ENCODE measurements at places on chromosomes 6 and 20. TPM values are rescaled to one million over a fixed set of nuclear protein-coding genes. Genes with fewer than 3 reads are reported as not detected.
A peak's percentile ranks its signal among the peaks of the same experiment; 100 is the strongest.

DNA sequence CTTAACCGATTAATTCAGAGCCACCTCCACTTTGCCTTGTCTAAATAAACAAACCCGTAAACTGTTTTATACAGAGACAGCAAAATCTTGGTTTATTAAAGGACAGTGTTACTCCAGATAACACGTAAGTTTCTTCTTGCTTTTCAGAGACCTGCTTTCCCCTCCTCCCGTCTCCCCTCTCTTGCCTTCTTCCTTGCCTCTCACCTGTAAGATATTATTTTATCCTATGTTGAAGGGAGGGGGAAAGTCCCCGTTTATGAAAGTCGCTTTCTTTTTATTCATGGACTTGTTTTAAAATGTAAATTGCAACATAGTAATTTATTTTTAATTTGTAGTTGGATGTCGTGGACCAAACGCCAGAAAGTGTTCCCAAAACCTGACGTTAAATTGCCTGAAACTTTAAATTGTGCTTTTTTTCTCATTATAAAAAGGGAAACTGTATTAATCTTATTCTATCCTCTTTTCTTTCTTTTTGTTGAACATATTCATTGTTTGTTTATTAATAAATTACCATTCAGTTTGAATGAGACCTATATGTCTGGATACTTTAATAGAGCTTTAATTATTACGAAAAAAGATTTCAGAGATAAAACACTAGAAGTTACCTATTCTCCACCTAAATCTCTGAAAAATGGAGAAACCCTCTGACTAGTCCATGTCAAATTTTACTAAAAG, 2.7 kb downstream of the FOXC1 start:
- no peak for DNase-seq

GRCh38 chr6:11978169-11978987, 33.7 kb upstream of the HIVEP1 start:
- no peak for DNase-seq

GRCh38 chr6:114449659-114450058, 106.8 kb upstream of the HS3ST5 start:
- no peak for DNase-seq

- no peak for DNase-seq
These were observed 108.6 kb upstream of the EYA4 start for GRCh38 chr6:133132466-133132971.

DNA sequence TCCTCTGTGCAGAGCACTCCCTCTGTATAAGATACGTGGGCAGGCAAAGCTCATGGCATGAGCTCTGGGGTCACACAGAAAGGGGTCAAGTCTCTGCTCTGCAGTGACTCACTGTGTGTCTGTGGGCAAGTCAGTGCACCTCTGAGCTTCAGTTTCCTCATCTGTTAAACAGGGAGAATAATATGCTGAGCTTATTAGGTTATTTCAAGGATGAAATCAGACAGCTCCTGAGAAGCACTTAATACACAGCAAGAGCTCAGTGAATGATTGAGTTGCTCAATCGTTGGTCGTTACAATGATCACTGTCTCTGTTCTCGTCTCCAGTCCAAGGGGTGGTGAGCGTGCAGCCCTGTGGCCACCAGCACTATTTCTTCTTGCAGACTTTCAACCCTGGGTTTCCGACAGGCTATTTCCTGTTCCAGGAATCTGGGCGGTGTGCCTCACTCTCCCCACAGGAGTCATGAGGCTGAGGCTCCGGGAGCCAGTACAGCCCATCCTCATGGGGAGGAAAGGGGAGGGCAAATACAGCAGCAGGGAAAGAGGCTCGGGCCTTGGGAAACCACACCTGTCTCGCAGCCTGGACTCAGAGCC, 28.9 kb downstream of the KIAA1755 start:
- no peak for DNase-seq

- no peak for DNase-seq
These were observed 13.1 kb downstream of the CYB5R4 start for GRCh38 chr6:83872386-83873118.

DNA sequence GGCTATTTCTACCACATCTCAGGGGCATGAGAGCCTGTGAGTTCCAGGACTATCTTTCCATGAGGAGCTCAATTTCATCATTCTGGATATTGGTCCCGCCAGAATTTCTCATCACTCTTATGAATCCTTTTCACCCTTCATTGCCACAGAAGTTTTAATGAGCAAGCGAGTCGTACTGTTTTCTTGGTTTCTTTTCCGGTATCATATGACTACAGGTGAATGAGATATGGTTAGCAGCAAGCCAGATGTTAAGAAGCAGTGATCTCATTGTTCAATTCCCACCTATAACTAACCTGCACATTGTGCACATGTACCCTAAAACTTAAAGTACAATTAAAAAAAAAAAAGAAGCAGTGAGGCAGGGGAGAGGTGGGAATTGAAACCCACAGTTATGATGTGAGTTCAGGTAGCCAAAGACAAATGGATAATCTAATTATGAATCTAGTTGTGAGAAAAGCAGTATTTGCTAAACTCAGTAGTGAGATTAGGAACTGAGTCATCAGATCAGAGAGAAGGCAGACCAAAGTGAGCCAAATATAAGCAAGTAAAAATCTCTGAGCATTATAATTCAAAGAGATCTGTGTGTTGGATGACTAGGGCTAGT, 78.0 kb upstream of the ELOVL5 start:
- no peak for DNase-seq

- no peak for DNase-seq
These were observed 72.4 kb upstream of the SLC22A23 start for GRCh38 chr6:3529232-3529631.

Gene OR2H2
- polyA plus RNA-seq = not detected

- peak; percentile 28 for DNase-seq
These were observed 72.3 kb downstream of the OR2B2 start for GRCh38 chr6:27839626-27840475.

Gene WFDC9
- polyA plus RNA-seq = not detected

Gene TNFAIP3
- polyA plus RNA-seq = 3.9 TPM

Gene FANCE
- 3.1 TPM for polyA plus RNA-seq

DNA sequence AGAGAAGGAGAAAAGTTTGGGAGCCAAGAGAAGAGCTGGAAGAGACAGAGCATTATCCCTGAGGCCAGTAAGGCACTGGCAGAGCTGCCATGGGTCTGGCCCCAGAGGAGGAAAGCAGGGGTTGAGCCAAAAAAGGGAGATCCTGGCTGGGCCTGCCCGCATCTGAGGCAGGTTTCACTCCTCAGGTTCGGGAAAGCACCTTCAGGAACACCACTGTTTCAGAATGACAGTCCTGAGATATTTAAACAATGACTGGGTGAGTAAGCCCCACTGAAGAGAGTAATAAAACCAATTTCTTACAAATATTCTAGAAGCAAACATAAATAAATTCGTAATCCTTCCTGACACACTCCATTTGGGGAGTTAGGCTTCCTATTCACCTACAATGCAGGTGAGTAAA, 152.2 kb downstream of the BACH2 start:
- no peak for DNase-seq

Gene RIMS1
- polyA plus RNA-seq = not detected

DNA sequence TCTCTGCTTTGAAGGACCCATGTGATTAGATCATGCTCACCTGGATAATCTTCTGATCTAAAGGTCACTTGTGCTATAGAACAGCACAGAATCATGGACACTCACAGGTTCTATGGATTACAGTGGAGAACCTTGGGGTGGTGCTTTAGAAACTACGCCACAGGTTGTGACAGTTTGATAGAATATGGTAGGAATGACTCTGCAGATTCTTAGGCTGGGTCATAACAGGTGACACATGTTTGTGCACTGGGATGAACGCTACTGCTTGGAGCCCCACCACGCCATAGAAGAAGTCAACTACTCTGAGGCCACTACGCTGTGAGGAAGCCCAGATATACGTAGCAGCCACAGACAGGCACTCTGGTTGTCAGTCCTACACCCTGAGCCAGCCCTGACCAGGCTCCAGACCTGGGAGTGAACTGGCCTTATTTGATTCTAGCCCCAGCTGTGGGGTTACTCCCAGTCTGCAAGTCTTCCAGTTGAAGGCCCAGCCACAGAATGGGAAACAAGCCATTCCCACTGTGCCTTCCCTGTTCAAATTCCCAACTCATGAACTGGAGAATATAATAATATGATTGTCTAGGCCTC, 99.0 kb upstream of the SLC24A3 start:
- peak; percentile 10 for DNase-seq

Gene AIF1
- not detected for polyA plus RNA-seq

DNA sequence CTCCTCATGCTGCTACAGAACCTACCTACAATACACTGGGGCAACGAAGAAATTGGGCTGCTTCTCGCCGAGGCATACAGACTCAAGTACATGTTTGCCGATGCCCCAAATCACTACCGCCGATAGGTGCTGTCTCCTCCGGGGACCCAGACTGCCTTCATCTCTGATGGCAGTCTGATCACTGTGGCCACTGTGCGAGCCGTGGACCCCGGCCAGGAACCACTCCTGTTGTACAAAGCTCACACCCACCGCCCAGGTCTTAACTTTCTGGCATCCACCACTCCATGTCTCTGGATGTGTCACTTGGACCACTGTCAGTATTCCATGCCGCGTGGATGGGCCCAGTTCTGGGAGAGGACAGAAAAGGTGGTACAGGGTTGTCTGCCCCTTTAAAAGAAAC, 22.7 kb upstream of the RNF8 start:
- DNase-seq = no peak

DNA sequence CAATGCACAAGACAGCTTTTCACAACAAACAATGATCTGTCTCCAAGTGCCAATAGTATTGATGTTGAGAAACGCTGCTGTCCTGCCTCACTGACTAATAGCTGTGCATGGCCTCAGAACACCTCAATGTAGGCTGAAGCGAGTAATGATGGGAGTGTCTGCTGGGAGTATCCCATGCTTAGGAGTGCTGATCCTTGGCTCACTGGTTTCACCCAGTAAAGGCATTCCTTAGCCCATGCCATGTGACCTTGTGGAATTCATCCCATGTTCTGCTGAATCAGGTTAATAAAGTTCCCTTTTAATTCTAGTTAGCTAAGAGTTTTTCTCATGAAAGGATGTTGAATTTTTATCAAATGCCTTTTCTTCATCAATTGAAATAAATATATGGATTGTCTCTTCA, 3.8 kb upstream of the WFDC12 start:
- DNase-seq = no peak

DNA sequence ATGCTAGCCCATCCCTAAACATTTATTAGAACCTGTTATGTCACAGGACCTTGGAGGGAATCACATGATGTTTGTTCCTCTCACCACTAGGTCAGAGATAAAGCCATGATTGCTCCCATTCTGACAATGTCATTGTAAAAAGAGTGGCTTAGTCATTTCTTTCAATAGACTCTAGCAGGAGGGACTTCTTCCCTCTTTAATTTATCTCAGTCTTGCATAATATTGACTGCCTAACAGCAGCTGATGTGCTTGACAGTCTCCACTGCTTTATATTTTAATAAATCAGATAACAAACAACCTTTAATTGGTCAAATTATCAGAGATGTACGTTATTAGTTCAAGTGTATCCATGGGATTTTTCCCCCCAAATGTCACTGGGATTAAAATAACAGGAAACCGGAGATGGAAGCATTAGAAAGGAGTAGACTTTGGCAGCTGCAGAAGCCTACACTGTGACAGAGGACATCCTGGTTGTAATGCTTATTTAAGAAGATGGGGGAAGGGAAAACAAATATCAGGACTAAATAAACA, 39.6 kb downstream of the LAMA4 start:
- peak; percentile 60 for DNase-seq

Gene UNC93A
- polyA plus RNA-seq = not detected

Gene ANKRD6
- polyA plus RNA-seq = 2.5 TPM

Gene KCNQ5
- 1.3 TPM for polyA plus RNA-seq

Gene ADA
- 34.5 TPM for polyA plus RNA-seq

Gene PPP1R14C
- 0.46 TPM for polyA plus RNA-seq

GRCh38 chr20:21528870-21529269, 15.0 kb upstream of the NKX2-2 start:
- DNase-seq = no peak

GRCh38 chr6:104064876-104065275, 794.8 kb downstream of the HACE1 start:
- no peak for DNase-seq

DNA sequence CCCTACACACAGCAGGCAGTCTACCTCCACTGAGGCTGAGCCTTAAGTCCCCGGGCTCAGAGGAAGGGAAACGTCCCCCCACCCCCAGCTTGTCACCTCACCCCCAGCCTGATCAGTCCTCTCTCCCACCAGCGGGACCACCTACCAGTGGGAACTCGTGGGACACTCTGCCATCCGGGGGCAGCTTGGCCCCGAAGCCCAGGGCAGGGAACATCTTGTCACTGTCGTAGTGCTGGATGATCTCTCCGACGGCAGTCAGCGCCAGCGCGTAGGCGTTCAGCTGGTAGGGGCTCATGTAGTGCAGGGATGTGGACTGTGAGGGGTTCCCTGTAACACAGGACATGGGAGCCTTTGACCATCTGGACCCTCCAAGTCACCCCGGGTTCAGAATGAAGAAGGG, 48.6 kb downstream of the RAB44 start:
- DNase-seq = no peak

DNA sequence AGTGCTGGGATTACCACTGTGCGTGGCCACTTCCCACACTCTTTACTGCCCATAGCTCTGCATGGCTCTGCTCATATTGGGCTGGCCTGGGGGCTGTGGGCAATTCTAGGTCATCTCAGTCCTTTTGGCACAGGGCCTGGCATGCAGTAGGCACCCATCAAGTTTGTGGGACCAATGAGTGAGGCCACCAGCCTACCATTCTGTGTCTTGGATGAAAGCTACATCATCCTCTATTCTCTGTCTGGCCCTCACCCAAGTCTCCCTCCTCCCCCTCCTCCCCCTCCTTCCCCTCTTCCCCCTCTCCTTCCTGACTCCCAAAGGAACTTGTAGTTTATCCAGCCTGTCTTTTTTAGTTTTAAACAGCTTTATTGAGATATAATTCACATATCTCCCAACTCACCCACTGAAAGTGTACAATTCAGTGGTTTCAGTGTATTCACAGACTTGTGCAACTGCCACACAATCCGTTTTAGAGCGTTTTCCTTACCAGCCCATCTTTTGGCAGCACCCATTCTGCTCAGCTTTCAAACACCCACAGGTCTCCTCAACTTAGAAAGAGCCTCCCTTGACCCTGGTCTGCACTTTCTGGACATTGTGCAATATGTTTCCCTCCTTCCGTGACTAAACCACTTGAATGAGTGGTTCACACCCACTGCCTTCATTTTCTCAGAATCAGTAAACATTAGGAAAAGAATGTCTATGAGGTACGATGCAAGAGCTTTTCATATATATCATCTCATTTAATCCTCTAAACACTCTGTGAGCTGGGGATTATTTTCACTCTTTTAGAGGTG, 21.5 kb upstream of the MRPS18A start:
- no peak for DNase-seq

GRCh38 chr6:128303870-128304269, 216.5 kb downstream of the PTPRK start:
- no peak for DNase-seq

DNA sequence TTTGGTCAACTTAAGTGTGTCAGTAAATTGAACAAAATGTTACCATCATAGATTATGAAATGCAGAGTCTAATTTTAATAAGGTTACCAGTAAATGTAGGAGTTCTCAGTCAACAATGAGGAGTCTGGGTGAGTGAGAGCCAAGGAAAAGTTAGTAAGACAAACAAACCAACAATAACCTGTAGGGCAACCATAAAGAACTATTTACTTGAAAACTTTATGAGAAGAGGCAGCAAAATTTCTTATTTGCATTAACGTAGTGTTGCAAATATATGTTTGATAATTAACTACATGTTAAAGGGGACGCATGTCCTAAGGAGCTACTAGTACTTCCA, 131.1 kb upstream of the SOX4 start:
- no peak for DNase-seq
